Activated T-cell treated with anti-CD3 and anti-CD28 coated beads, Interleukin-2, amount 50 U/mL, for 4 hours (primary cell): ENCODE measurements at places on chromosomes 5 and 9.

DNA sequence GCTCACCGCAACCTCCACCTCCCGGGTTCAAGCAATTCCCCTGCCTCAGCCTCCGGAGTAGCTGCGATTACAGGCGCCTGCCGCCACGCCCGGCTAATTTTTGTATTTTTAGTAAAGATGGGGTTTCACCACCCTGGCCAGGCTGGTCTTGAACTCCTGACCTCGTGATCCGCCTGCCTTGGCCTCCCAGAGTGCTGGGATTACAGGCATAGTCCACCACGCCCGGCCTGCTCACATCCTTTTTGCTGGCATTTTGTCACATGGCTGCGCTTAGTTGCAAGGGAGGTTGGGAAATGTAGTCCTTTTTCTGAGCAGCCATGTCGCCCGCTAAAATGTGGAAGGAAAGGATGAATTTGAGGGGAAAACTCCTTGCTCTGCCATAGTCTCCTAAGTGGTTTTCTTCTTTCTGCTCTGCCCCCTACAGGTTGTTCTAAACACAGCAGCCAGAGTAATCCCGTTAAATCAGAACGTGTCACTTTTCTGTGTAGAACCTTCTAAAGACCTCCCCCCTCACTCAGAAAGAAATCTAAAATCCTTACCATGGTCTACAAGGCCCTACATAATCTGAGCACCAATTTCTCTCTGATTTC lies 57.8 kb upstream of the HSPA9 start:
- no peak for DNase-seq

DNA sequence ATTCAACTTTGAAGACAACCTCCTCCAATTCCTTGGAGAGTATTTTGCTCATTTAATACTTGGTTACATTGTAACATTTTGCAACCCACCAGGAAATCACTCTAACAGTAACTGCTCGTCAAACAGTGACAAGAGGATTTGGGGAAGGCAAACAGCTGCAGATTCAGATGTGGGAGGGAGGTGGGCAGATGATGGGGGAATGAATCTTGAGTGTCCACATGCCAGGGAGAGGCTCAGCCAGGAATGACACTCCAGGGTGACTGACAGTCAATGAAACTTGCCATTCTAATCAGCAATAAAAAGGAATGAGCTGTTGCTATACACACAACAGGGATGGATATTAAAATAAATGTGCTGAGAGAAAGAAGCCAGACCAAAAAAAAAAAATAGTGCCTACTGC lies 97.7 kb upstream of the ANKRD55 start:
- no peak for DNase-seq

- no peak for DNase-seq
Measured at GRCh38 chr9:122327175-122327574, 43.6 kb upstream of the PTGS1 start.

DNA sequence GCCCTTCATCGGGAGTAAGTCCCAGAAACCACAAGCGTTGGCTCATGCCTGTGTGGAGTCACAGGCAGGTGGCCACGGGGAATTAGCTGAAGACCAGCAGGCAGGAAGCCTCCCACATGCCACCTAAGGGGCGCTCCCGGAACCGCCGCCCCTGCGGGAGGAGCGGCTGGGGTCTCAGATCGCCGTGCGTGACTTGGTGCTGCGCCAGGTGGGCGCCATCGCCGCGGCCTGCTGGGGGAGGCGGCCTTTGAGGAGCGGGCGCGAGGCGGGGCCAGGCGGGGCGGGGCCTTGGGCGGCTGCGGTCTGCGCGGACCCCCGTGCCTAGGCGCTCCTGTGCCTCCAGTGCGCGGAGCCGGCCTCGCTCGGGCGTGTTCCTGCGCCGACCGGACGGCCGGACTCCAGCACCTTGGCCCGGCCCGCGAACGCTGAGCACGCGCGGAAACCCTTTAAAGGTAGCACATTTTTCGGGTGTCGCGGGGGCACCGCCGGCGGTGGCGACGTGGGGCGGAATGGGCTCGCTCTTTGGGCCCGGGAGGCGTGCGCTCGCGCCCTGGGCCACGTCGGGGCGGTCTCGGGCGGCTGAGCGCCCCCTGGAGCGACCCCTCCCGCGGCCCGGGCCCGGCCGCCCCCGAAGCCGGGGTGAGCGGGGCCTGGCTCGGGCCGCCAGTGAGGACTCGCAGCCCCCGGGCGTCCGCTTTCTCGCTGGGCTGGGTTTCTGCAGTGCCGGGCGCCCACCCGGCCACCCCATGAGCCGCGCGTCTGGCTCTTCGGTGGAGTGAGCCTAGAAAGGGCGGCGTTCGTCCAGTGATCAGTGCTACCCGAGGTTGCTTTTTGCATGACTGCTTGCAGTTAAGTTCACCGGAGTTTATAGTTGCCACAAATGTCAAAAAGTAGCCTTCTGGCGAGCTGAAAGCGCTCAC lies 24.5 kb downstream of the LECT2 start:
- no peak for DNase-seq

DNA sequence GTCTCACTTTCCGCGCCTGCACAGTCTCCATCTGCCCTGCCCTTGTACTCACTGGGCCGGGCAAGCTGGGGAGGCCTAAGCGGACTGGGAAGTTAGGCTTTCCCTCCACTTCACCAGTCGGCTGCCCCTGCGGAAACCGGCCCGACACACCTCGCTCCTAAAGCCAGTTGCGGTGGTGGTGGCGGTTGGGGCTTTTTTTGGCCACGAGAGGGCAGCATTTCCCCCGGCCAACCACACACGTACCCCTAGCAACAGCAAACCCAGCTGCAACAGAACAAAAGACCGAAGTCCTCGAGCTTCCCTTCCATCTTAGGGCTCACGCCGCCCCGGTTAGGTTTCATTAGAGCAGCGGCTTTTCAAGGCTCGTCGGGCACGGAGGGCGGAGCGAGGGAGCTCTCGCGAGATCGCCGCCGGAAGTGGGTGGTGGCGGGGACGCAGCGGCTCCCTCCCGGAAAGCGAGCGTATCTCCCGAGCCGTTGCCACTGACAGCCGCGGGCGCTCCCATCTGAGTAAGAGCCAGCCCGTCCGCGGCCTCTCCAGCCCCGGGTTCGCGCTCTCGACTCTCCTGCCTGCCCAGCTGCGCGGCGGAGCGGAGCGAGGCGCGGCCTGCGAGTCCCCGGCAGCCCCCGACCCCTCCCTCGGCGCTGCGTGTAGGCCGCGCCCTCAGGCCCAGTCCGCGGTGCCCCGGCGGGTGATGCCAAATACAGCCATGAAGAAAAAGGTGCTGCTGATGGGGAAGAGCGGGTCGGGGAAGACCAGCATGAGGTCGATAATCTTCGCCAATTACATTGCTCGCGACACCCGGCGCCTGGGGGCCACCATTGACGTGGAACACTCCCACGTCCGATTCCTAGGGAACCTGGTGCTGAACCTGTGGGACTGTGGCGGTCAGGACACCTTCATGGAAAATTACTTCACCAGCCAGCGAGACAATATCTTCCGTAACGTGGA lies at the start of gene RRAGA:
TSS of gene RRAGA (plus strand) at position 462 of the 951 bp plus-strand sequence. CDS start at position 695, 233 bp downstream.
- DNase-seq = peak; percentile 93
